NCI-H226 (cell line): ENCODE measurements at places on chromosomes 11 and 22.

- no peak for DNase-seq
Measured at GRCh38 chr11:7851391-7851790, 54.6 kb upstream of the OR5P2 start.

GRCh38 chr11:67120881-67121710 lies 2.0 kb downstream of the KDM2A start:
- no peak for DNase-seq

DNA sequence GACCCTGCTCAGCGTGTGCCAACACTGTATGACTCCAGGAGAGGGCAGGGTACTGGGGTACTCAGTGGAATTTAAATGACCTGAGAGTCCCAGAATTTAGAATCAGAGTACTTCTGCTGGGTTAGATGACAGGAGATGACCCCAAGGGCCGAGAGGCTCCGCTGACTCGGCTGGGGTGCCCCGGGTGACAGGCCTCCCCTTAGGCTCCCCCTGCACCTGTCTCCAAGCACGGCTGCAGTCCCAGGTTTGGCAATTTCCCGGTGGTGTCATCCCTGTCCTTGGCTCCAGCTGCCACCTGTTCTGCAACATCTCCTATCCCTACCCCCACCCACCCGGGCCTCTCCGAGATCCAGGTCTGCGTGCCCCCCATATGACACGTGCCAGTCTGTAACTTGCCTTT lies 1.3 kb downstream of the ACTN3 start:
- DNase-seq = no peak

- no peak for DNase-seq
Measured at GRCh38 chr11:119752946-119753345, 23.9 kb upstream of the NECTIN1 start.

DNA sequence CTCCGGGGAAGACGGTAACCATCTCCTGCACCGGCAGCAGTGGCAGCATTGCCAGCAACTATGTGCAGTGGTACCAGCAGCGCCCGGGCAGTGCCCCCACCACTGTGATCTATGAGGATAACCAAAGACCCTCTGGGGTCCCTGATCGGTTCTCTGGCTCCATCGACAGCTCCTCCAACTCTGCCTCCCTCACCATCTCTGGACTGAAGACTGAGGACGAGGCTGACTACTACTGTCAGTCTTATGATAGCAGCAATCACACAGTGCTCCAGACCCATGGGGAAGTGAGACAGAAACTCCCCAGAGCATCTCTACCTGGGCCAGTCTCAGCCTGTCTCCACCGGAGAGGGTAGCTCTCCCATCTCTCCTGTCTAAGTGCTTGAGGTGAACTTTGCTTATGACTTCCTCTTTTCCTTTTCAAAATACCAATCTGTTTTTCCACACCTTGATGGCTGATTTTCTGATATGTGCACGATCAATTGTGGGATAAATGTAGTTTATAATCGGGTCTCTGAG lies 48.5 kb upstream of the VPREB1 start:
- no peak for DNase-seq

- no peak for DNase-seq
Measured at GRCh38 chr11:35689081-35689996, 26.8 kb downstream of the TRIM44 start.

- peak; percentile 73 for DNase-seq
Measured at GRCh38 chr11:61567286-61568061, 13.4 kb downstream of the SYT7 start.

GRCh38 chr22:39028281-39028680 lies 7.4 kb downstream of the APOBEC3D start:
- no peak for DNase-seq

- DNase-seq = peak; percentile 1
Measured at GRCh38 chr11:81497202-81497804, 1236.4 kb downstream of the FAM181B start.

DNA sequence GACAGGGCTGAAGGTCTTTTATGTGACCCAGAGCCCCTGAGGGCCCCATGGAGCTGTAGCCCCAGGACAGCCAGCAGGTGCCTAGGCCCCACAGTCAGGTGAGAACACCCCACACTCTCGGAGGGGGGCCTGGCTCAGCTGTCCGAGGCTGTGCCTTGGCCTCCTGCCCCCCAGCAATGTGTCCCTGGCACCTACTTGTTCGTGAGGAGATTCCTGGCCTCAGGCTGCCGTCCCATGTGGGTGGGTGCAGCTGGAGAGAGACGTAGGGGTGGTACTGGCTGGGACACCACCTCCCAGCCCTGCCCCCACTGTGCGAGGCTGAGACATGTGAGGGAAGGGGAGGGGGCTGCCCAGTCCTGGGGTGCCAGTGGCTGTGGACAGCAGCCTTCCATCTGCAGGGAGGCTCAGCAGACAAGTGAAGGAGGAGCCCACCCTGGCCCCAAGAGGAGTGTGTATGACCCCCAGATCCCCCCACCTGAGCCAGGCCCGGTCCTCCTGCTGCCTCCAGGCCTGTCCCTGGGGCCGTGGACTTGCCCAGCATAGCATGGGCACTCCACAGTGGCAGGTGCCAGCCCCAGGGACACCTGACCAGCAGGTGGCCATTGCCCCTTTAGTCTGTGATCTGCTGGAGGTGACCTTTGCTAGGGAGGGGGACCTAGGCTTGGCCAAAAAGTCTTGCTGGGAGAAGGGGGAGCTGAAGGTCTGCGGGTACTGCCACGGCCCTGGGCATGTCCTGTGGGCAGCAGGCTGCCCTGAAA lies 17.0 kb downstream of the IL17REL start:
- DNase-seq = no peak

DNA sequence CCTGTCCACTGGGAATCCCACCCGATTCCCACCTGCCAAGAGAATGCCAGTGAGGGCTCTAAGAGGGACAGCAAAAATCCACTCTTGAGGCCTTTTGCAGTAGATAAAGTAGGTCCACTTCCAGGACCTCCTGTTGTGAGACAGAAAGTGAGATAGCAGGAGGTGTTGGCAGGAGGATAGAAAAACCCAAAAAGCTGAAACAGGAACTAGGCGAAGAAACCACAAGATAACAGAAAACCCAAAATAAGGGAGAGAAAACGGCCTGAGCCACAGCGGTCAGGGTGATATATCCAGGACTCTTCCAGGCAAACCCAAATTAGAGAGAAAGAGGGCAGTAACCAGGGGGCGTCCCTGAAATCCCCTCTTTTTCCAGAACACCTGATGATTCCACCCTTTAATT lies 79.7 kb upstream of the LINC01488 start:
- no peak for DNase-seq

GRCh38 chr11:3614742-3615171 lies 27.0 kb downstream of the ART5 start:
- DNase-seq = no peak

DNA sequence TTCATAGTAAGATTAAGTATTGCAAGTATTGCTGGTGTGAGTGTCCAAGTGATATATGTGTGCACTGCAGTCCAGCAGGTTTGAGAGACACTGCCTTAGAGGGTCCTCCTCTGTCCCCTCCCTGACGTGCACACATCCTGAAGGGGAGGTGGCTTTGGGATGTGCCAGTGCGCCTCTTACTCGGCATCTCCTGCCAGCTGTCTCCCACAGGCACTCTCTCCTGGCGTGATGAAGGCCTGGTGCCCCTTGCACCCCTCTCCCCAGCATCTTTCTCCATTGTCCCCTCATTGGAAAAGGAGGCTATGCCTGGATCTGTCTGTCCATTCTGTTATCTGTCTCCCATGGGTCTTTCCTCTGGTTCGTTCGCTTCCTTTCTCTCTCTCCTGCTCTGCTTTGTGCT lies 24.2 kb downstream of the GTPBP1 start:
- no peak for DNase-seq

DNA sequence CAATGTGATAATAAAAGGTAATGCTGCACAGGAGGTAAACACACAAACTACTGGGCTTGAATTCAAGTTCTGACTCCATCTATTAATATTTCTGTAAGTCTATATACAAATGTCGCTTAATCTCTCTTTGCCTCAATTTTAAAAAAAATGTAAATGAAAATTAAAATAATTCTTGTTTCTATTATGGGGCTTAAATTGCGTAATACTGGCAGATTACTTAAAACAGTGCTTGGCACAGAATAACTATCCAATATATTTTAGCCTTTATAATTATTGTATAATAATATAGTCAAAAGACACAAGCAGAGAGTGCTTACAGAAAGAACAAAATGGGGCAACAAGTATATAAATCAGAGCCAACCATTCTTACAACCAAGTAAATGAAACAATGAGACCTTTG lies 489.1 kb downstream of the CNTN5 start:
- no peak for DNase-seq

- no peak for DNase-seq
Measured at GRCh38 chr11:63523151-63523550, 13.5 kb upstream of the PLAAT4 start.

DNA sequence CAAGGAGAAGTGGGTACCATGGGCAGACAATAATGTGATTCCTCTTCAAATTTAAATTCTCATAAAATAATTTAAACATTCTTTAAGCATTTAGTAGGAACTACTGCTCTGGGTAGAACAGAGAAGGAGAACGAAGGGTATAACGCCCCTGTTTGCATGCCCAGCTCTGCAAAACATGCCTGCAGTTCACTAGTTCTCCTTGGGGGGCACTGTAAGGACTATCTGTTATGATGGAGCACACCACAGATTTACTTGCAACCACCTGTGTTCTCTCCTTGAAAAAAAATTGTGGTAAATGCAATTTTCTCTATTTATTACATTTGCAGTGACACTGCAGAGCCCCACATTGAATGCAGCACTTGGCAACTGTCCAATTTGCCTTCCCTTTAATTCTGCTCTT lies 100.3 kb downstream of the GUCY1A2 start:
- peak; percentile 12 for DNase-seq

DNA sequence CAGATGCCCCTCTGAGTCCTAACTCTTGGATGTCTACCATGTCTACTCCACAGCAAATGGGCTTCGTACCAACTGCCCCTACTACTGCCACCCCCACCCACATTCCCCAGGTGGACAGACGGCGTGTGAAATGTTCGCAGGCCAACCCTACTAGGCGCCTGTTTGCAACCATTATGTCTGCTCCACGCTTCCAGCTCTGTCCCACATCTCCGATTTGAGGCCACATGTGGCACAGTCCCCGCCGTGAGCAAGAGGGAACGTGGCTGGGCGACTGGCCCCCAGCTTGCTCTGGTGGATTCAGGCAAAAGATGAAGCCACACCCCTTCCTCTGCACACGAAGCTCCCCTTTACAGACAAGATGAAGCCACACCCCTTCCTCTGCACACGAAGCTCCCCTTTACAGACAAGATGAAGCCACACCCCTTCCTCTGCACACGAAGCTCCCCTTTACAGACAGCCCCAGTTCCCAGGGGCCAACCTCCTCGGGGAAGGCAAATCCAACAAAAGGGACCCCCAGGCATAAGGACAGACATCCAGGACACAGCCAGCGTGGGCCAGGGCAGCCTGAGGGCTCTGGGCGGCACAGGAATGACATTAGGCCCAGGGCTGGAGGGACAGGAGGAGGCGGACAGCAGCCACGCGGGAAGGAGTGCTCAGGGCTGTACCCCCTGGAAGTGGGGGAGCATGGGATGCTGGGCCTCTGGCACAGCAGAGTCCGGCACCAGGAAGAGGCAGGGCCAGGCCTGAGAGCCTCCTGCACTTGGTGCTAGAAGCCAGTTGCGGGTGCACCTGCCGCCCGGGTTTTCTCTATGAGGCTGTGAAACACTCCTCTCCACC lies 106.2 kb downstream of the SHANK2 start:
- no peak for DNase-seq

DNA sequence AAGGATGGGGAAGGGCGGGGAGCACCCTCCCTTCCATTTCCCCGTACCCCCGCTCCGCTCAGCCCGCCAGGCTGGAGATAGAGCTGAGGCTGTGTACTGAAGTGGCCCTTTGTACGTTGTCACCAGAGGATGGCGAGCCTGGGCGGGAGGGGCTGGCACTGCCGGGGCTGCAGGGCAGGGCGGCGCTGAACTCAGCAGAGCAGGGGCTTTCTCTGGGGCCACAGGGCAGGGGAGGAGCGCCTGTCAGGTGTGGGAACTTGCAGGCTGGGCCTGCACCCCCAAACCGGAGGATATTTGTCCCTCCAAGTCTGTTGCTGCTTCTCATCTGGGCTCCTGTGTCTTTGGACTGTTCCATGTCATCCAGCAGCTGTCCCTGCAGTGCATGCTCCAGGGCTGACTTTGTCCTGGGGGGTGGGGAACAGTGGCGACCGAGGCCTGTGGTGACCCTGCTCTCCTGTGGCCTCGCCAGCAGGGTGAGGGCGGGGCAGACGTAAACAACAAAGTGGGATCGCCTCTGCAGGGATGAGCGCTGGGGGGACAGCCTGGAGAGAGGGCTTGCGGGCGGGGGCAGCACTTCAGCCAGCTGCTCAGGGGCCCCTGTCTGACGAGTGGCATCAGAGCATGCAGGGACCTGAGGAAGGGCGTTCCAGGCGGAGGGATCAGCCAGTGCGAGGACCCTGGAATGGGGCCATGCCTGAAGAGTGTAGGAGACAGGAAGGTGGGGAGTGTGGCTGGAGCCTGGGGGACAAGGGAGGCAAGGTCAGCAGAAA lies 13.1 kb downstream of the MGAT3 start:
- DNase-seq = no peak

DNA sequence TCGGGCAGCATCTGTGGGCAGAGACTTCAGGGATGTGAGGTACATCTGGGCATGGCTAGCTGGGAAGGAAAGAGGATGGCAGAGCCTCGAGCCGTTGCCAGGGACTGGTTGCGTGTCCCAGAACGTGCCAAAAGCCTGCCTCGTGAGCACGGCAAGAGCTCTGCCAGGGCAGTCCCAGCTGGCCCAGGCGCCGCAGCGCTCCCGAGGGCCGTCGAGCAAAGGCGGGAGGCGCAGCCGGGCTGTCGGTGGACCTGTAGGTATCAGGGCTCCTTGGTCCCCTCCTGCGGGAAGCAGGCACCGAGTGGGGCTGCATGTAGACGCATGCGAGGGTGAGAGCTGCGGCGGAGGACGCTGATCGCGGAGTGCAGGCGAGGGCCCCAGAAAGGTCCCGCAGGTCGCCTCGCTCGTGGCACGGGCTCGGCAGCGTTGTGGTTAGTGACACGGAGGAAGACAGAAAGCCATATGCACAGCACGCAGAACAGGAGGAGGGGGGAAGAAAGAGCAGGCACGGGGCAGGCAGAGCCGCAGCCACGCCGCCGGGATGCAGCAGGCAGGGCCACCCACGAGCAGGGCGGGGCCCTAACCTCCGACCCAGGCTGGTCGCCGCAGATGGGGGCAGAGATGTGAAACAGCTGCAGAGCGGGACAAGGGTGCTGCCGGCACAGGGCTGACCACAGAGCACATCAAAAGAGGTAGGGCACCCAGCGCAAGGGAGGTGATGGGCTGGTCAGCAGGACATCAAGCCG lies 18.0 kb downstream of the LSP1 start:
- DNase-seq = no peak
